ENCODE measurements at places on chromosomes 1 and 21.

- DNase-seq: no peak
Measured at GRCh38 chr1:228921481-228921880, 186.2 kb downstream of the RHOU start.

DNA sequence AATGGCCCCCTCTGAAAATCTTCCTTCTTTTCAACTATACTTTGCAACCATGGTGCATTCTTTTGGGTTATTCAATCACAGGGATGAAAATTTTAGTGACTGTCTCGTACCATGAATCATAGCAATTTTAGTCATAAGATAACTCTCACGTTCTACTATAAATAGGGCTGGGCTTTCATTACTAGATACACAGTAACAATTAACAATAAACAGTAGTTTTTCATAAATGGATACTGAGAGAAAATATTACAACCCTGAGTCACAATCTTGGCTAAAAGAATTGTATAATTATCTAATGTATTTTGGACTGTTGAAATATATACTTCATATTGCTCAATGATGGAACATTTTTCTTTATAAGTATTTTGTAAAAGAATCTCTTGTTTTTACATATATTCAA is 96.1 kb downstream of the TEX35 start:
- DNase-seq: no peak

GRCh38 chr1:27603309-27603680 is 649 bp downstream of the AHDC1 start:
- no peak for DNase-seq

DNA sequence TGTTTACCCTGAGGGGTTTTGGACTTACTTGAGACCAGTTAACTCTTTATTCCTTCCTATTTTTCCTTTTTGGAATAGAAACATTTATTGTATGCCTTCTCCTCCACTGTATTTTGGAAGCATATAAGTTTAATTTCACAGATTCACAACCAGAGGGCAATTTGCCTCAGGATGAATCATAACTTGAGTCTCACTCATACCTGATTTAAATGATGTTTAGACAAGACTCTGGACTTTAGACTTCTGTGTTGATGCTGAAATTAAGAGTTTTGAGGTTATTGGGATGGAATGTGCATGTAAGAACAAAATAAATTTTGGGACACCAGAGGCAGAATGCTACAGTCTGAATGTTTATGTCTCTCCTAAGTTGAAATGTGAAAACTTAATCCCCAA is 7.1 kb upstream of the ADAM30 start:
- DNase-seq: no peak

- DNase-seq: no peak
Measured at GRCh38 chr1:235986869-235987268, 78.0 kb downstream of the NID1 start.

DNA sequence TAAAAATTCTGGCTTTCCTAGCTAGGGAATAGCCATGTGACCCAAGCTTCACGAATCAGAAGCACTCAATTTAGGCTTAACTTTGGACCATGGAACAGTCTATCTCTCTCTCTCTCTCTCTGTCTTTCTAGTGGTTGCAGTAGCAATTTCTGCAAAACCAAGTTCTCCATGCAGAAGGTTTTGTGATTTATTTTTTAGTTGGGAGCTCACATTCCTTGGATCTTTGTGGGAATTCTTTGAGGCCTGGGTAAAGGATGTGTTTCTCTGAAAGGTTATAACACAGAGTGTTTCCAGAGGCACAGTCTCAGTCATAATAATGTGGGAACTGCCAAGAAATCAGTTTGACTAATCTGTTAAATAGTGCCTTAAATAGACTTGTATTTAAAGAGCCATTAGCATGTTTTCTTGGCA is 112.3 kb upstream of the COL11A1 start:
- DNase-seq: no peak

DNA sequence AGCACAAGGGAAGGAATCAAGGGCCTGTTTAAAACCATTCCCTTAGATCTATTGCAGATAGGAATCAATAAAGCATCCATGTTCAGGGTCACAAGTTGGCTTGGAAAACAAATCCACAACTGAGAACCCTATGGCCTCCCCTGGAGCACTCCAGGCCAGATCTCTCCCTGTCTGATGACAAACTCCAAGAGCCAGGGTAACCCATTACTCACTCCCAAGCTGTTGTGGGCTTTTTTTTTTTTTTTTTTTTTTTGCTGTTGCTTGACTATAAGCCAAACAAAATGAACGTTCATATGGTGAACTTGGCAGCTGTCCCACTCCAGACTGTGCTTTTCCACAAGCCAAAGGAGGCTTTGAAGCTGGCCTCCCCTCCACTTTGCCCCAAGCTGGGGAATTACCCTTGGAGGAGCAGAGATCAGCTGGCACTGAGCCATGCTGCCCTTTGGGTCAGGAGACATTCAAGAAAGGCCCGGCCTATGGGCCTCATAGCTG is 35.7 kb upstream of the VAV3 start:
- no peak for DNase-seq
